ENCODE measurements at places on chromosomes 4 and X.

- no peak for DNase-seq
Measured at GRCh38 chrX:9456250-9457074, 8.4 kb upstream of the TBL1X start.

DNA sequence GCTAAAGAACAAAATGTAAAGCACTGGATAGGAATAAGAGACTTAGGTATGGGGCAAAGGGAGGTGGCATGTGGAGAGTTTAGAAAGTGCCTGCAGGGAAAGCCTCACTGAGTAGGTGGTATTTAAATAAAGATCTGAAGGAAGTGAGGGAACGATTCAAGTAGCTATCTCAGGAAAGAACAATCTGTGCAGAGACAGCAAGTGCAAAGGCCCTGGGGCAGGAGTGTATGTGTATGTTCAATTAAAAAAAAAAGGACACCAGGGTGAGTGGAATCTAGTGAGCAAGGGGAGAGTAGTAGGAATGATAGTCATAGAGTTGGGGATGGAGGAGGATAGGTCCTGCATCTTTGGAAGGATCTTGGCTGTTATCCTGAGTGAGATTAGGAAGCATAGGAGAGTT lies 779.9 kb upstream of the FTHL17 start:
- DNase-seq, result no peak

DNA sequence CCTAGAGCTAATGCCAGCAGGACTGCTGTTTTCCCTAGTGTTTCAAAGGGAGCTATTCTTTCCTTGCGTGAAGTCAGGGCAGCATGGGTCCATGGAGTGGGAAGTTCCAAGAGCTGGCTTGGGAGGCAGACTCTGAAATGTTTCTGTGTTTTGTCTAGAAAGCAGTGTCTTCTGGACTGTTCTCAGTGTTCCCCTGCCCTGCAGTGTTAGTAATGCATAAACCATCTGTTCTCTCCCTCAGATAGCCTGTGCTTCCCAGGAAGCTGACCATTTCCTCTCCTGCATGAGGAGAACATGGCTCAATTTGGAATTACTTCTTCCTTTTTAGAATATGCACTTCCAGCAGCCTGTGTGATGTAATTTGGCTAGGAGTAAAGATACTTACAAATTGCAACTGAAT lies 116.7 kb upstream of the CXCL13 start:
- DNase-seq, result no peak

GRCh38 chr4:51885363-51885762 lies 42.4 kb downstream of the DCUN1D4 start:
- DNase-seq, result no peak

DNA sequence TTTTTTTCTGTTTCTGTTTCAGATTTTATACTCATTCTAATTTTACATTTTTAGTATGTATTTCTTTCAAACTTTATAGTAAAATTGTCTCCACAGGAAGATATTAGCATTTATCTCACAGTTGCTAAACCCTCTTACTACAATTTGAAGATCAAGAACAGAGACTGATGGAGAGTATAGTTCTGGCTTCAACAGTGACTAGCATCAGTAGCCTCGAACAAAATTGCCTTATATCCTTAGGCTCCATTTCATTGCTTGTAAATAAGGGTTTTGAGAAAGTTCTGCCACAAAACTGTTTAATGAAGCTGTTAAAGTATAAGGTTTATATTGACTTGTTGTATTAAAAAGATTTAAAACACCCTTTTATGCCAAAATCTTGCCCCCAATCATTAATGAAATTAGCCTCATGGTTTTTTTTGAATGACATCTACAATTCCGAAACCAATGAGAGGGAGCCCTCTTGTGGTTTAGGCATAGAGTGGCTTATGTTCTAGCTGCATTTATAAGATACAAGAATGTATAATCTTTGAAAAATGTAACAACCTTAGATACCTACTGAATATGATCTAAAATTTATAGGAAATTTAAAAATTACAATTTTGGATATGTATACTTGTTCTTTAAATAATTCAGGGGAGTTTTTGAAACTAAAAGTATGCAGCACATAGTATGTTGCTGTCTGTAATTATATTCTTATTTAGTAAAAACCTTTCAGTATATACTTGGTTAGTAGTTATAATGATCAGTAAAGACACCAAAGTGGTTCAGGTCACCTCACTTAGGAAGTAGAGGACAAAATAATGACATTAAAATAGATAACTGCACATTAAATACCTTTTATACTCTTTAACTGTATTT lies 109.8 kb upstream of the HPGD start:
- DNase-seq, result no peak

DNA sequence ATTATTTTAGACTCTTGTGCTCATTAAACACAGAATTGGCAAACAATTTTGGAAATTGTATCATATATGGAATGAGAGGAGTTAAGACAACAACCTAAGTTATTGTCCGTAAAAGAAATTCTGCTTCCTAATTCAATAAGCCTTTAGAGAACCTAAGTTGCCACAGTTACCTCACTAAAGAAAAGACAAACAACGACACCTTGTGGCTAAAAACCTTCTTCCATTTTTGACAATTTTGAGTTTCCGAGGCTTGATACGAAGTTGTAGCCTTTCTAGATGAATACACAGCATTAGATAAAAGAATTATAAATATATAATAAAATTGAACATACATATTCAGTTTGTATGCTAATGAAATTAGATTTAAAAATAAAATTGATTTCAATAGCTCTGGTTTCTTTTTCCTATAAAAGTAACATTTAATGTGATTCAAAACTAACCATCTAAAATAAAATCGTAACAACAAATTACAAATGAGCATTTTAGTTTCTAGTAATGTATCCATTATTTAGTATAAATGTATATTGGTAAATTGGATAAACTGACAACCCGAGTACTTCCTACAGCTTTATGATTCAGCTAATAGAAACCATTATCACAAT lies 275.1 kb downstream of the GPM6A start:
- no peak for DNase-seq

GRCh38 chr4:87112063-87112462 lies 108.4 kb downstream of the KLHL8 start:
- no peak for DNase-seq

DNA sequence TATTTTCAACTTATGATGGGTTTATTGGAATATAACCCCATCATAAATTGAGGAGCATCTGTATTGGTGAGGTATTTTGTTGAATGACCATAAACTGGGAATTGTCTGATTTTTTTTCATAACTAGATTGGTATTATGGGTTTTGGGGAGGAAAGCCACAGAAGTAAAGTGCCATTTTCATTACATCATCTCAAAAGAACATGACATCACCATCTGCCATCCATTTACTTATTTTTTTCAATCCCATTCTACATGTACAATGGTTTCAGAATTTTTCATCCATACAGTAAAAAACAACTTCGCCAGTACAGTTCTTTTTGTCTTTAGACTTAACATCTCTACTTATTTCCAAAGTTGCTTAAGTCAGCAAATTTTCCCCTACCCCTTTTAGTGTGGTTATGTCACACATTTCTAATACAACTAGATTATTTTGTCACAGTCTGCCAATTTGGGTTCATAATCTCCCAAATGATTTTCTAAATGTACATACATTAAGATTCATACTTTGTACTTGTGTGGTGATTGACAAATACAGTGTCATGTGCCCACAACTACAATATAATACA lies 459.4 kb downstream of the IDS start:
- DNase-seq, result no peak

DNA sequence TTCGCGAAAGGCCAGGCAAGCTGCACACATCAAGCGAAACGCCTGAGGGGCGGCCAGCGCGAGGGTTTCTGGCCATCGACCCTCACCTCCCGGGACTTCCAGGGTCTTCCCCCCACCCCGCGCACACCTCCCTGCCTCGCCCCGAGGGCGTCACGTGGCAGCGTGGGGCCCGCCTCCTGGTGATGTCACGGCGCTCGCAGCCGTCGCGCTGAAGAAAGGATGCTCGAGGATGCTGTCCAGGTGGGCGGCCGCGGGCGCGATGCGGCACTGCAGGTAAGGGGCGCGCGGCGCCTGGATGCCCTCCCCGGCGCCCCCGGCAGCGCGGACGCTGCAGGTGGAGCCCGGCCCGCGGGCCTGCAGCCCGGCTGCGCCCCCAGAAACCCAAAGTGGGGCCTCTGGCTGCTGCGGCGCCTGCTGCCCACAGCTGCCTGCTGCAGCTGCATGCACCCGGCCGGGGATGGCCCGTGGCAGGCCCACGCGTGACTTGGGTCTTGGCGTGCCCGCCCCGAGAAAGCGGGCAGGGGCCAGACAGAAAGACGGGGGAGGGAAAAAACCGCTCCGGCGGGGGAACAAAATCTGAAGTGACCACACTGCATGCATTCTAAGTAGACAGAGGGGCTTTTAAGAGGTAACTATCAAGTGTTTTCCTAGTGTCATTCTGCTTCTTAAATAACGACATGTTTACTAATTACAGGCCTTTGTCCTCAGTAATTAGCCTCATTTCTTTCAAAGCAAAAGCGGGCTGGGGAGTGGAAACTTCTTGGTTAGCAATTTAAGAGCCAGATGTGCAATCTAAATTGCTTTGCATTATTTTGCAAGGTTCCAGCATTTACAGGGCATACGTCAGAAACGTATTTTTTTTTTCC lies 1.7 kb downstream of the CLCN4 start:
- DNase-seq, result no peak

GRCh38 chrX:45479835-45480422 lies 279.3 kb upstream of the DIPK2B start:
- DNase-seq, result no peak

DNA sequence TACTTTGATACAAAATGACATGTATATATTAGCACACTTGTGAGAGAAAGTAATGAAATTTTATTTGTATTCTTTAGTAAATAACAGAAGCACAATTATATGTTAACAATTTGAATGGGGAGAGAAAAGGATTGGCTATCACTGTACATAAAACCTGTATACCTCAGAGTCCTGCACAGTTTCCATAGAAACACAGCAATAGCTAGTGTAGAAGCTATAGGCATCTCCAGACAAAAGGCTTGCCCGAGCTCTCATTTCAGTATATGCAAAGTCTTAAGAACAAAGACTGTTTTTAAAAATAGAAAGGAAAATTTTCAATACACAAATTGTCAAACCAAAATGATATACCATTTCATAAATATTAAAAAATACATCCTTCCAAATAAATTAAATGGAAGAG lies 38.5 kb downstream of the GPM6A start:
- no peak for DNase-seq

- no peak for DNase-seq
Measured at GRCh38 chr4:185830263-185830994, 18.4 kb upstream of the SORBS2 start.

GRCh38 chr4:89640620-89641366 lies 196.2 kb downstream of the SNCA start:
- DNase-seq, result no peak

DNA sequence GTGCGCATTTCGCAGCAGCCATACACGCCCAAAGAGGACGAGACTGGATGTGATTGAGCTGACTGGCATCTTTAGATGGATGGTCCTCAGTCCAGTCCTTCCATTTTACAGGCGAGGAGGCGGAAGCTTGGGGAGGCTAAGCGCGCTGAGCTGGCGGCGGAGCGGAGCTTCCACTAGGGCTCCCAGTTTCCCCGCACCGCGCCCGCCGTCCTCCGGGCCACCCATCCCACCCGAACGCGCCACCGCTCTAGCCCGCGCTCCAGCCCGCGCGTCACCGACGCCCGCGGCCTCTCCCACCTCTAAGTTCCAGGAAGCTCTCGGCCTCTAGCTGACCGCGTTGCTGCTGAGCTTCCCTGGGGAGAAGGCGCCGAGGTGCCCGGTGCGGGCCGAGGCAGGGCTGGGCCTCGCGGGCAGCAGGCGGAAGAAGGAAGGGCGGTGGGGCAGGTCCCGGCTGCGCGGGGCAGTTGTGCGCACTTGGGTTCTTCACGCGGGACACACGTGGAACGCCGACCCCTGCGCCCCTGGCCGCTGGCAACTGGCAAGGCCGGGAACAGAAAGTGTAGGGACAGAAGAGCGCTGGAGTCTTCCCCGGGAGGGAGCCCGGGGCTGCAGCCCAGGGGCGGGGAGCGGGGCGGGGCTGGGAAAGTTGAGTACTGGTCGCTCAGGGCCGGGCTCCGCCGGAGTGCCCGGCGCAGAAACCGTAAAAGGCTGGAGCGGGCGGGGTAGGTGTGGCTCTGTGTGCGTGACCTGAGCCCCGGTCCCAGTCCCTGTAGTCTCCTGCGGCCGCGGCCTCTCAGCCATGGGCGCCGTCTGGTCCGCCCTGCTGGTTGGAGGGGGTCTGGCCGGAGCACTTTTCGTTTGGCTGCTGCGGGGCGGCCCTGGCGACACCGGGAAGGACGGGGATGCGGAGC lies at the start of gene STBD1:
Gene STBD1, plus strand, starts transcription at position 763 of the 911 bp plus-strand sequence. Its CDS starts 37 bp downstream, at position 800.
- DNase-seq, result no peak

- no peak for DNase-seq
Measured at GRCh38 chr4:147755561-147756295, 23.8 kb downstream of the ARHGAP10 start.

GRCh38 chr4:101014417-101014816 lies 332.9 kb downstream of the PPP3CA start:
- no peak for DNase-seq

DNA sequence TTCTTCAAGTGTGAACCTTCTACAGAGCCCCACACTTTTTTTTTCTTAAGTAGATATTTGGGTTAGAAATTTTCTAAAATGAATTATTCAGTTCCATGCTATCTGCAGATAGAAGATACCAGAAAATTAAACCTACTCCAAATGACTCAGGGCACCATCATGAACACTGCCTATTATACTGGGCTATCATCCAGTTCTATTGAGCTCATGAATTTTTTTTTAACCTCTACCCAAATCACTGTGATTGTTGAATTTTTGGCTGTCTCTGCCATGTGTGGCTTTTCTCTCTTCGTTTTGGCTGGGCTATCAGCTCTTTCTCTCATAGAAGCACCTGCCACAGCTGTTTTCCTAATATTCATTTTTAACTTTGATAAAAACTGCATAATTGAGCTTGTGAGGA lies 31.0 kb upstream of the SLC34A2 start:
- DNase-seq, result no peak

DNA sequence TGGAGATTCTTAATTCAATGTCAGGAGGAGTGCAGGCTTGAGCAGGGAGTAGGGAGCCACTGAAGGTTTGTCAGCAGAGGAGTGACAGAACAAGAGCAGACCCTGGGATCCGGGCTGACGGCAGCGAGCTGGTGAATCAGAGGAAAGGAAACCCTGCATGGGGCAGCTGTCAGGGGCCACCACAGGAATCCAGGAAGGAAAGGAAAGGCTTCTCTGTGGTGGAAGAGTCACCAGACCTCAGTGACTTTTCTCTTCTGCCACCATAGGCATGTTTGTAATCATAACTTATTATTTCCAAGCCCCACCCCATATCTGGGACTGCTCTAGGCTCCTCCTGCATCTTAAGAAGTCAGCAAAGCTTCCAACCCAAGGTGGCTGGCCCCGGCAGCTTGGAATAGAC lies 150.9 kb downstream of the BCOR start:
- no peak for DNase-seq

GRCh38 chr4:14856062-14856933 lies 146.0 kb upstream of the CPEB2 start:
- DNase-seq, result no peak

- no peak for DNase-seq
Measured at GRCh38 chr4:140720387-140721304, 35.5 kb downstream of the TBC1D9 start.

All from stimulated activated CD8-positive, alpha-beta memory T cell treated with anti-CD3 and anti-CD28 coated beads, Interleukin-4, amount 100 ng/mL, for 1 hour (primary cell).